MV-4-11 (cell line): ENCODE measurements at places on chromosomes 16 and 17.

DNA sequence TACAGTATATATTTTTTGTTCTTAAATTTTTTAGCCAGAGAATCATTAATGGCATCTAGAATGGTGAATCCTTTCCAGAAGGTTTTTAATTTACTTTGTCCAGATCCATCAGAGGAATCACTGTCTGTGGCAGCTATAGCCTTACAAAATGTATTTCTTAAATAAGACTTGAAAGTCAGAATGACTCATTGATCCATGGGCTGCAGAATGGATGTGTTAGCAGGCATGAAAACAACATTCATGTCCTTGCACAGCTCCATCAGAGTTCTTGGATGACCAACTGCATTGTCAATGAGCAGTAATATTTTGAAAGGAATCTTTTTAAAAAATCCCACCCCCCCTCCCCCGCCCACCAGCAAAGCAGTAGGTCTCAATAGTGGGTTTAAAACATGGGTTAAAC, 51.4 kb downstream of the CACNG1 start:
- no peak for DNase-seq

DNA sequence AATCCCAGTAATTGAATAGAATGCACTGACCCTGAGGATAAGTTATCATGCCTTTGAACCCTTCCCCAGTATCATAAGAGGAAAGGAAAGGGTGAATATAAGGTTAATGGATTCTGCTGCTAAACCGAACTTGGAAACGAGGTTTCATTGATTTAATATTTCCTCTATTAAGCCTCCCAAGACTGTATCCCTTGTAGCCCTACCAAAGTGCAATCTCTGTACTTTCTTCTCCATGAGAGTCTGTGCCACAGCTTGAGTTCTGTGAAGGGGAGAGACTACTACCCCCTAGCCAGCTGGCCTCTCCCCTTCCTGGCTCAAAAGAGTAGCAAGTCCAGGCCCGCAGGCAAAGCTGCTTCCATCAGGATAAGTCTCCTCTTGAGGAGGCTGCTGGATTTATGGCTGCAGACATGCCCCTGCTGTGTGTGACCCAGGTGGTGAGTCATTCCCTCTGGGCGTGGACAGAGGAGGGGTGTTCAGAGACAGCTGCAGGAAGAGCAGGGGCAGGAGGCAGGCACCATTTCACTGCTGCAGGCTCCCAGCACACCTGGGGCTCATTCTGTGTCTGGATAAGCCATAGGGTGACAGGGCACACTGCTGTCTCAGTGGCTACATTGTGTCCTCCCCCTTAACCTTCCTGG, 58.4 kb downstream of the TOM1L2 start:
- DNase-seq, result peak; percentile 63

GRCh38 chr17:73234736-73235135, 26.9 kb downstream of the CPSF4L start:
- no peak for DNase-seq

GRCh38 chr17:44120851-44121605, 2.4 kb downstream of the HDAC5 start:
- DNase-seq, result no peak

DNA sequence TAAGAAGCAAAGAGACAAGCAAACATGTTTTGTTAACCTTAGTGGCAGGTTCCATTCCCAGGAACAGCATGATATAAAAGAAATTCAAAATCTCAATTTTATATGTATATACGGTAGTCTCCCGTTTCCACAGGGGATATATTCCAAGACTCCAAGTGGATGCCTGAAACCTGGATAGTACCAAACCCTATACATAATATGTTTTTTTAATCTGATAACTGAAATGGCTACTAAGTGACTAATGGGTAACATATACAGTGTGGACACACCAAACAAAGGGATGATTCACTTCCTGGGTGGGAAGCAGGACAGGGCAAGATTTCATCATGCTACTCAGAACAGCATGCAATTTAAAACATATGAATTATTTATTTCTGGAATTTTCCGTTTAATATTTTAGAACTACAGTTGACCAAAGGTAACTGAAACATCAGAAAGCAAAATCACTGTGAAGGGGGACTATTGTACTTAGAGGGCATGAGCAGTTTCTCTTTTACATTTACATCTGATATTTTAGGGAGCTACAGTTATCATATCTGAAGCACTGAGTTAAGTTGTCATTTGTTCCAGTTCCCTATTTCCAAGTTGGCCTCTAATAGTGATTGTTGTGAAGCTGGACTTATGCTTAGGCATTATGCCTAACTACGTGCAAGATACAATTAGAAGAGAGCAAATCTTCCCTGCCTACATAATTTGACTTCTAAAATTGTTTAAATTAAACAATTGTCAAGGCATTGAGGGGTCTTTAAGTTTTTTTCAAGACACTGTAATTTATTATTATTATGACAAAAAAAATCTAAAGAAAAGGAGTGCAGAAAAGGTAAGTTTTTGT, 34.1 kb upstream of the ABCA6 start:
- peak; percentile 89 for DNase-seq

GRCh38 chr17:9470171-9470570, 105.4 kb downstream of the STX8 start:
- peak; percentile 64 for DNase-seq

DNA sequence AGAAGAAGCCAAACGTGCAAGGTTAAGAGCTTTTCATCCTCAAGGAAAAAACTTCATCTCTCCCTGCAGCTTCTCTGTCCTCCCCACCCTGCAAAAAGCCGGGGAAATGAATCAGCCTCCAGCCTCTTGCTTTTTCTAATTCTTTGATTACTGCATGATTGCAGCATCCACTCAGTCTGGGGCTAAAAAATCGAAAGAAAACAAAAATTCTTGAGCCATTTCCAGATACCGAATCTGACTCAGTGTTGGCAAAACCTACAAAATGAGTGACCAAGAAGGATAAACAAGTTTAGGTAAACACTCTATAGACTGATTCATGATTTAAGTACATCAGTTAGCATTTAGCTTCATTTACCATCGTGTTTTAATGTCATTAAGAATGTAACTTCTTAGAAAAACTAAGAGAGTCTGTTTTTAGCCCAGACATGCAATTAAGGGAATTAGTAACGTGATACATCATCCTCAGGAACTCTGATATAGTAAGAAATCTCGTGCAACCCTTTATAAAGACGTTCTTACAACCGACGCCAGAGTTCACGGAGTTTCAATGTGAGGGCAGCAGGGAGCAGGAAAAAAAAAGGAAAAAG, 287.3 kb upstream of the FOXF1 start:
- no peak for DNase-seq

- DNase-seq, result no peak
These were observed 24.2 kb upstream of the ABCA9 start for GRCh38 chr17:69084911-69085310.
